ENCODE measurements at places on chromosomes 12 and 14.

DNA sequence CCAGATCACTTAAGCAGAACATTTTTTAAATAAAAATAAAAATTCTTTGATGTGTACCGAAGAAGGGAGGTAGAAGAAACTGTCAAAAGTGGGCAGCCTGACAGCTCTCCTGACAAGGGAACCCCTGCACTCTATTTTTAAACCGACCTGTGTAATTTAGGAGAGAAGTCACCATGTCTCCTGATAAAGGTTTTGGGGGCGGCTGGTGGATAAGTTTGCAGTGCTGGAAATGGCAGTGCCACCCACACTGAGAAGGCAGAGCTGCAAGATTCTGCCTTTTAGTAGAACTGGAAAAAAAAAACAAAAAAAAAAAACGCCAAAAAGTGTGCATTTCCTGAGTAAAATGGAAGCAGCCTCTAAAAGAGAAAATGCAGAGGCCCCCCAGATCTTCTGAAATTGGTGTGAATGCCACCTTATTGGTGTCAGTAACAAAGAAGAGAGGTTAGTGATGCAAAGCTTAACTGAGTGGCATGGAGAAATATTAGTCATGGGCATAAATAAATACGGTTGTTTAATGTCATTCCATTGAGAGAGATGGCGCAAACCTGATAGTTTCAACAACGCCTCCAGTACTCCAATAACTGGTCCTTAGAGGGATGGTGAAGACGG lies 24.7 kb downstream of the DUSP6 start:
- DNase-seq = no peak

DNA sequence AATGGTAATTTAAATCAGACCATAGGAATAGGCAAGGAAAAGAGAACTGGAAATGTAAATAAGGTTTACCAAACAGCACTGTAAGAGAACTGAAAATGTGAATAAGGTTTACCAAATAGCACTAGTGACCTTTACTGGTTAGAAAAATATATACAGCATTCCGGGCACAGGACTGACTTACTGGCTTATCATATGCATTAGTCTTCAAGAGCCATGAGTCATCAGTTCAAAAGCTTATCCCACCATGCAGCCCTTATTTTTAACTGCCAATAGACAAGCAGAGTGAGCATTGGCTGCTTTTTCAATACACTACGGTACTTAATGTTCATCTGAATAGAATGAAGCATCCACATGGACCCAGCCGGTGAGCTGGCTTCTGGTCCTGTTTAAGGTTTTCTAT lies 13.0 kb upstream of the NELL2 start:
- no peak for DNase-seq

DNA sequence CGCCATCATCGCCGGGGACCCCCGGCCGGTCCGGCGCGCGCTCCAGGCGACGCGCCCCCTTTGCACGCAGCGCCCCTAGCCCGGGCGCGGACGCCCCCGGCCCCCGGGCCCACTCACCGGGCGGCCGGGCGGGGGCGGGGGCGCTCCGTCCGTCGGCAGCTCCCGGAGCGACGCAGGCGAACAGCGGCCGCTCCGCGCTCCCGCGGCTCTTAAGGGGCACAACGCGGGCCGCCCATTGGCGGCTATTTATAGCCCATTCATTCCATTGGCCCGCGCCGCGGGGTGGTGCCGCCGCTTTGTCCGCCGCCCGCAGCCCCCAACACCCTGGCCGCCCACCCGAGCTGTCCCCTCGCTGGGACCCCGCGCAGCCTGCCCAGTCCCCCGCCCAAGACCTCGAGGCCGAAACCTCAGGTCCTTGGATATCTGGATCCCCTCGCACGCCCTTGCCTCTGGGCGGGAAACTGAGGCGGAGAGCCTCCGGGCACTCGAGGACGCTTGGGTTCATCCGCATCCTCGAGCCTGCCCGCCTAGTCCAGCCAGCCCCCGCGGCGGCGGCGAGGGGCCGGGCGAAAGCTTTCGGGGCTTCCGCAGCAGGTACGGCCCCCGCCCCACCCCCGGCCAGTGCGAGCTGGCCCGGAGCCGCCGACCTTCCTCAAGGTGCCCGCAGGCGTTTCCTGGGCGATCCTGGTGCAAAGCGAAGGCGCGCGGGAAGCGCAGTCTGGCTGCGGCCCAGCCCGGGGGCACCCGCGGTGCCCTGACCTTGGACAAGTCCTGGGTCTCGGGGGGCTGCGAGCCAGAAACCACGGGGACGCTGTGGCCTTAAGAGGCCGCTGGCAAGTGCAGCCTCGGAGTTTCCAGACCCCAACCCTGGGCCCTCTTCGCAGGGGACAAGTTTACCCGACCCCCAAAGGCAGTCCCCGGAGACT lies at the start of gene CKB:
Gene CKB (minus strand): TSS at position 182 of the 926 bp plus-strand sequence. CDS start 337 bp downstream, outside the sequence.
- DNase-seq = peak; percentile 53

DNA sequence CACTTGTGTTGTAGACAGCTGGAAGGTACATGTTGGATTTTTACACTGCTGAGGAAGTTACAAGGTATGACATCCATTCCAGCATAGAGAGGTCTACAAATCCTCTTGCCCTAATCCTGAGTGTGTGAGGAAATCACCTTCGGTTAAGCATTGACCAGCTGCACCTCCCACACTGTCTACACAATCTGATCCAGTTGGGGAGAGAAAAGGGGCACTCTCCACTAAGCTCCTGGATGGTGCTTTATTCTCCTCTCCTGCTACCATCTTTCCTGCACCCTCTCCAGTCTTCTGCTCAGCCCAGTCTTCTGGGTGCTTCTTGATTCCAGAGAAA lies at the start of gene OR6J1:
Gene OR6J1 (minus strand): TSS at position 48 of the 331 bp plus-strand sequence. CDS start 9,541 bp downstream, outside the sequence.
- DNase-seq = no peak

DNA sequence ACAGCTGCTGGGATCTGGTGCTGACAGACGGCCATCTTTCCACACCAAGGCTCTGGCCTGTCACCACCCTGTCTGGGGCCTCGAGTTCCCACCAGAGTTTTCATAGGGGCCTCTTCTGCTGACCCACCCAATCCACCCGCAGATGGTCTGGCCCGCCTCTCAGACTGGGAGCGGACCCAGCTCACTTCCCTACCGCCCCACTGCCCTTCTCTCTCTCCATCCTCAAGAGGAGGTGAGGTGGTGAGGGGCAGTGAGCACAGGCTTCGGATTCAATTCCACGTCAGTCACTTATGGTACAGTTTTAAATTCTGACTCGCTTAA lies 12.3 kb upstream of the RPS6KL1 start:
- DNase-seq = no peak

- peak; percentile 67 for DNase-seq
Observed at GRCh38 chr14:104968153-104968527, 10.0 kb downstream of the AHNAK2 start.

DNA sequence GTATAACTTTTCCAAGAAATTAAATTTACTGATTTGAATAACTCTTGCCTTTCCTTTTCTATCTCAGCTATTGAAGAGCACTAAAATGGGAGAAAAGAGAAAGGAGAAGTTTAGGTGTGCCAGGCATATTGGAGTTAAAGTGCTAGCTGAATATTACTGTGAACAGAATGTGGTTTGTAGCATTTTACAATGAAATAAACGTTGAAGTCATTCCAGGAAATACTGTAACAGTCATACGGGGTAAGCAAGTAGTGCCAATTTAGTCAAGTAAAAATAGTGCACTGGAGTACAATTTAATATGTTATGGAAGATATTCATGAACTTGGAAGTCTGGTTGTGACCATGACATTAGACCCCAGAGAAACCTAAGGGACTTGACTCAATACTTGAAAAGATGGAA lies 62.1 kb downstream of the E2F7 start:
- DNase-seq = no peak

DNA sequence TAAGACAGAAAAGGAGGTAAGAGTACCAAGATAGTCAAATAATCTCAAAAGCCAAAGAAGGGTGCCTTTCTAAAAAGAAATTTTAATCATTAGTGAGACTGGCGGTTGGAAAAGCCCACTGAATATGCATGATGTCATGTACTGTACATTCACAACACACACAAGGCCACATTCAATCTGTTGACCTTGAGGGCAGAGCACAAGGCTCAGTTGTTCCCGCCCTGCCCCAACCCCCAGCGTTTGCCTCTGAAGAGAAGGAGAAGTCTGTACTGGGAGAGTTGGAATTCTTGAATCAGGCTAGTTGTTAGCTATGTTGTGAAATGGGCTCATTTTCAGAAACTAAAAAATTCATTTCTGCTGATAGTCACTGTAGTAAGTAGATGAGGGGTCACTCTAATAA lies 50.2 kb upstream of the NID2 start:
- no peak for DNase-seq

- no peak for DNase-seq
Observed at GRCh38 chr12:91994208-91994797, 151.3 kb downstream of the BTG1 start.

- no peak for DNase-seq
Observed at GRCh38 chr14:50232276-50232642, 881 bp upstream of the SOS2 start.

- DNase-seq = peak; percentile 37
Observed at GRCh38 chr12:10562306-10562933, 51.0 kb downstream of the MAGOHB start.

DNA sequence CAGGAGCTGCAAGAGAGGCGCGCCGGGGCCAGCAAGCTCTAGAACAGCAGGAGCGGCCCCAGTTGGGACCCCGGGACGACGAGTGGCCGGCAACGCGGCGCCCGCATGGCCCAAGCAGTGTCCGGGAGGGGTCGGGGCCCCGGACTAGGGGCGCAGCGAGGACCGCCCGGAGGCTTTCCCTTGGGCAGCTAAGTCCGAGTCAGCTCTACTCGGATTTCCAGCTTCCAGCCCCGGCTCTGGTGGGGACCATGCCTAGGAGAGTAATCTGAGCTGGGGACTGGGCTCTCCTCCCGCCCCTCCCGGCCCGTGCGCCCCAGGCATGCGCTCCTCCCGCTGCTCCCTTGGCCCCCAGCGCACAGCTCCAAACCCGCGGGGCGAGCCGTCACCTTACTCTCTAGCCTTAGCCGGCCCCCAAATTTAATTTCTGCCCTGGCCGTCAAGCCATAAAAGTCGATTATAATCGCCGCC lies 41.6 kb upstream of the CAPRIN2 start:
- DNase-seq = peak; percentile 74

GRCh38 chr14:63673255-63673654 lies 31.6 kb upstream of the WDR89 start:
- DNase-seq = no peak

DNA sequence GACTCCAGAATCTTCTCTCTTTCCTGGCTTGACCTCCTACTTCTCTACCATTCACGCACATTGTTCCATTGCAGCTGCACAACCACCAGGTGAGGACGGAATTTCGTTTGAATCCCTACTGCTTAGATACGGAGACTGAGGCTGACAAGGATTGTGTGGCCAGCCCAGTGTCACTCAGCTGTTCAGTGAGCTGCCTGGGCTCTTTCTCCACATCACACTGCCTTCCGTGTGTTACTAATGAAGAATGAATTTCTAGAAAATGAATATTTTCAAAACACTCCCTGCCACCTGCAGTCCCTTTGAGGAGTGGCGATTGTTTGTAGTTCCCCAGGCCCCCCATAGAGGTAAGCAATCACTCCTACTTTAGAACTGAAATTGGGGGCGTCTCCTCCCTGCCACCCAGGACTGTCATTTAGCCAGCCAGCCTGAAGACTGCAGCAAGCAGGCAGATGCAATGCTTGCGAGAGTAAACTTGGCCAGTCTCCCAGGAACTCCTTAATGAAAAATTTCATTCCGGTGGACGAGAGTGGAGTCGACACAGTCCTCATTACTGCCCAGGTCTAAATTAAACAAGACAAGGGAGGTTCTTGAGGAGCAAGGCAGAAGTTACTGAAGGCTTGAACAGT lies 239.7 kb downstream of the SLC41A2 start:
- peak; percentile 47 for DNase-seq

- no peak for DNase-seq
Observed at GRCh38 chr14:91227183-91227628, 17.3 kb downstream of the GPR68 start.

- DNase-seq = peak; percentile 47
Observed at GRCh38 chr12:26642361-26642760, 190.6 kb downstream of the ITPR2 start.

DNA sequence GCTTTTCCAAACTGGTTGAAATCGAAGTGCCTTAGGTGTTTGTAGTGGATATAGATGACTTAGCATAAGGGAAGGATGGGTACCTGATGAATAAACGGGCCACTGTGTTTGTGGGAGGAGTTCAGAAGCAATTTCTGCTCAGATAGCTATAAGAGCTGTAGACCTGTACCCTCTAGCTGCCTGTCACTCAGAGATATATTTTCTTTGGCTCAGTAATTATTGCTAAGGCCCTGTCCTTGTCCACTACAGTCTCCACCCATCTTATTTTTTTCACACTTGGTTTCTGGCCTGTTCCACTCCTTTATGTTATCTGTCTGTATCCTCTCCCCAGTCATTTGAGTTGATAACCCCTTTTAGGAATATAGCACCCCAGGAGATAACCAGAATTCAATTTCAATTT lies 74.8 kb upstream of the RMST start:
- DNase-seq = no peak

- DNase-seq = no peak
Observed at GRCh38 chr14:50792634-50793068, 38.3 kb downstream of the NIN start.

GRCh38 chr12:109625131-109625559 lies 51.6 kb downstream of the MVK start:
- DNase-seq = no peak

- no peak for DNase-seq
Observed at GRCh38 chr14:54667026-54667744, 100.3 kb downstream of the SAMD4A start.

DNA sequence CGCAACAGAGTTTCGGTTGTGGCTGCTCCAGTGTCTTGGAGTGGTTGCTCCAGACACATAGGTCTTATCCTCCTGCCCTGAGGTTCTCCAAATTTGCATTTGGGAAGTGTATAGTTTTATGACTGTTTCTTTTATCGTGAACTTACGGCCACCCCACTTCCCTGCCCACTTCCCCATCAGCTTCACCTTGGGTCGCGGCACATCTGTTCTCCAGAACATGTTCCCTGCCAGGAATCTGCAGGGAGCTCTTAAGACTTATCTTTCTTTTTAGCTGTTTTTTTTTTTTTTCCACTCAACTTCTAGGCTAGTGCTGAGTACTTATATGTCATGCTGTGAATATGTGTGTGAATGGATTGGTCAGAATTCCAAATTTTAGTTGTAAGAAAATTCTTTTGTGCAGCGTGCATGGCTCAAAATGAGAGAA lies 75.4 kb downstream of the ETV6 start:
- DNase-seq = peak; percentile 63

GRCh38 chr12:121446750-121447149 lies 46.8 kb downstream of the RNF34 start:
- no peak for DNase-seq

GRCh38 chr12:65462484-65462883 lies 184.0 kb downstream of the MSRB3 start:
- DNase-seq = no peak

- no peak for DNase-seq
Observed at GRCh38 chr12:50196537-50196936, 29.4 kb upstream of the CERS5 start.

- no peak for DNase-seq
Observed at GRCh38 chr14:97387252-97387874, 590.2 kb downstream of the VRK1 start.

GRCh38 chr12:91618281-91618680 lies 435.7 kb upstream of the DCN start:
- DNase-seq = no peak
